ENCODE measurements at places on chromosomes 1 and 21. TPM values are rescaled to one million over a fixed set of nuclear protein-coding genes. Genes with fewer than 3 reads are reported as not detected.

GRCh38 chr1:172727956-172728603, 69.2 kb downstream of the FASLG start:
- DNase-seq: peak; percentile 41

- DNase-seq: peak; percentile 60
These were observed at the start of gene HFM1 for GRCh38 chr1:91404151-91405012. TSS of gene HFM1 (minus strand) at chr1:91404837. CDS start at chr1:91401082, 3,755 bp downstream.

DNA sequence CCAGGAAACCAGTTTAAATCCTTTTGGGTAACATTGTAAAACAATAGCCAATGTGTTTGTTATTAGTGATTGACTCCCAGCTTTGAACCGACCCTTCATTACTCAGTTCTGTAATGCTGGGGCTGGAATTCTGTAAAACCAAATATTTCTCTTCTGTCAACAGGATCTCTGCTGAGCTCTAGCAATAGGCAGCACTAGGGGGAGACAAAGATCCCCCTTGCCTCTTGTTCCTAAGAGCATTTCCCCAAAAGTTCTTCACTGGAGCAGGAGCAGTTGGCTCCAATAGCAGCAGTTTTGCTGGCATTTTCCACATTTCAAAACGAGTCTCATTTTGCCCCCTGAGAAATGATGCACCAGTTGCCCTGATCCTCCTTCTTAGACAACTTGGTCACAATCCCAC, 1671.1 kb downstream of the MRPL39 start:
- DNase-seq: no peak

- DNase-seq: no peak
These were observed 279.5 kb upstream of the NR5A2 start for GRCh38 chr1:199747984-199748383.

DNA sequence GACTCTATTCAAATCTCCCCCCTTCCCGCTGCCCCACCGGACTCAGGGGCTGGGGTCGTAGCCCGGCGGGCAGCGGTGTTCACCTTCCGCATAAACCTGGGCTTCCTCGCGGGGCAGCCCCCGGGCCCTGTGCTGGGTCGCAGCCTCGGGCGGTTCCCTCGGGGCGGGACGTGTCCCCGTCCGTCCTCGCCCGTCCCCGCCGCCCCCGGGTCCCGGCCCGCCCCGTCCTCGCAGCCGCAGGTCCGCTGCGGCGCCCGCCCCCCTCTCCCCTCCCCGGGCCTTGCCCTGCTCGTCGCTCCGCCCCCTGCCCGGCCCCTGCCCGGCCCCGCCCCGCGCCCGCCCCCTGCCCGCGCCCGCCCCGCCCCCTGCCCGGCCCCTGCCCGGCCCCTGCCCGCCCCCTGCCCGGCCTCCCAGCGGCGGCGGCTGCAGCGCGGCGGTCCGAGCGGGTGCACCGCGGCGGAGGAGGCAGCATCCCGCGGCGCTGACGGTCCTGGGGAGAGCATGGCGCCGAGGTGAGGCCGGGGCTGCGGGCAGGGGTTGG, at the start of gene COL18A1:
Gene COL18A1 (plus strand): TSS at position 436 of the 541 bp plus-strand sequence. CDS start 66 bp downstream, at position 502.
- peak; percentile 70 for DNase-seq

DNA sequence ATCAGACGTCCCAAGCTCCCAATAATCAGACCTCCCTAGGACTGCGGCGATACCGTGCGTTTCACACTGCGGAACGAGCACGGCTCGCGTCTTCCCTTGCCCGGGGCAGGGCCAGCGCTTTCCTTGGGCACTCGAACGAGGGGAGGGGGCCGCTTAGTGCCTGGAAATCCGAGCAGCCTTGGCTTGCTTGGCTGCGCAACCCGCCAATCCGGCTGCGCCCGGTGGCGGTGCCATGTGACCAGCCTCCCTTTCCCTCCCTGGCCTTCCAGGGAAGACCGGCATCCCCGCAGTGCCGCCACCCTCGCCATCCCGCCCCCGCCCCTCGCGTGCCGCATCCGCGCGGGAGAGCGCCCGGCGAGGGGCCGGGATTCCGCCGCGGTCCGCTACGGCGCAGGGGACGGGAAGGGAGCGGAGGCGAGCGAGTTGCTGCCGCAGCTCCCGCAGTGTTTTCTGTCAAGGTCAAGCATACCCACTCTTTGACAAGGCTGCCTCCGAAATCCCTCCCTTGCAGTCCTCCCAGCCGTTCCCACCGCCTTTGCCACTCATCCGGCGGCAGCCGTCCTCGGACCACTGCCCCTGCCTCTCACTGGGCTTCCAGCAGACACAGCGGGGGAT, 8.3 kb upstream of the RNF19B start:
- DNase-seq: peak; percentile 76

- no peak for DNase-seq
These were observed 142.9 kb downstream of the LRRC7 start for GRCh38 chr1:69710484-69711189.

- DNase-seq: no peak
These were observed 802 bp downstream of the CYP4X1 start for GRCh38 chr1:47024141-47024801.

- no peak for DNase-seq
These were observed 52.3 kb downstream of the ITPKB start for GRCh38 chr1:226686440-226687425.

DNA sequence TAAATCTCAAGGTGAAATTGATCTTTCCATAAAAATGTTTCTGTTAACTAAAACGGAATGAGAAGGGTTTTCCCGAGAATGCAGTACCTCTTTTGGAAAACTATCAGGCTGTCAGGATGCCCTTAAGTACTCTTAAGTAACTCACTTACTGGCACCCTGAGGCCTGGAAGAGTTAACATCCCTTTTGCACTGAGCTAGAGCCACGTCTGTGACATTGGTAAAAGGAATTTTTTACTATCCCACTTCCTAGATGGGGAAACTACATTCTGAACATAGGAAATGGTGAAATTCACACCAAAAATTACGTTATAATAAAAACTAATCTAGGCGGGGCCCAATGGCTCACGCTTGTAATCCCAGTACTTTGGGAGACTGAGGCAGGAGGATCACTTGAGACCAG, 39.7 kb upstream of the MAP10 start:
- no peak for DNase-seq

- no peak for DNase-seq
These were observed 323.7 kb downstream of the HHAT start for GRCh38 chr1:210652329-210652954.

- DNase-seq: no peak
These were observed 8.1 kb downstream of the ODF2L start for GRCh38 chr1:86387916-86388627.

DNA sequence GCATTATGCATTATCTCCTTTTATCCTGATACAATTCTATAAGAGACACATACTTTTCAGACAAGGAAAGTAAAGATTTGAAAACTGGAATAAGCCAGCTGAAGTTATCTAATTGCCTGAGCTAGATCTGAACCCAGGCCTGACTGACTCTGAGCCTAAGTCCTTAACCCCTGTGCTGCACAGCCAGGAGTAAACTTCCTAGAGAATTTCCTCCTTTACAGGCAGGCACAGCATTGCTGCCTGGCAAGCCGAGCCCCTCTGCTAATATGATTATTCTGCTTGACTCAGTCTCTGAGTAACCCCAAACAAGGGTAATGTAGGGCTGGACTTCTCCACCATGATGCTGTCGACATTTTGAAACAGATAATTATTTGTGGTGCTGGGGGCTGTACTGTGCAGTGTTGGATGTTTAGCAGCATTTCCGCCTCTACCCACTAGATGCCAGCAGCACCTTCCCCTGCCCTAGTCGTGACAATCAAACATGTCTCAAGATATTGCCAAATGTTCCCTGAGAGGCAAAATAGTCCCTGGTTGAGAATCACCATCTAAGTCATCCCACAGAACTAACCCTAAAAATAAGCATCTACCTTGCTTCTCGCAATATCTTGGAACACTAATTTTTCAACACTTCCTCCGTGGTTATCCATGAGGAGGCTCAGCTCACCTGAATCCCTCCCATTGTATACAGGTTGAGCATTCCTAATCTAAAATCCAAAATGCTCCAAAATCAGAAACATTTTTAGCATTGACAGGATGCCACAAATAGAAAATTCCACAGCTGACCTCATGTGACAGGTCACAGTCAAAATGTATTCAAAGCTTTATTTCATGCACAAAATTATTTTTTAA, 18.5 kb downstream of the CAMK1G start:
- DNase-seq: peak; percentile 57

GRCh38 chr1:57307392-57308170, 116.3 kb downstream of the DAB1 start:
- no peak for DNase-seq

- no peak for DNase-seq
These were observed 308.5 kb upstream of the ADAMTS5 start for GRCh38 chr21:27275294-27275927.

GRCh38 chr1:202084791-202085681, 37.7 kb upstream of the GPR37L1 start:
- DNase-seq: no peak

DNA sequence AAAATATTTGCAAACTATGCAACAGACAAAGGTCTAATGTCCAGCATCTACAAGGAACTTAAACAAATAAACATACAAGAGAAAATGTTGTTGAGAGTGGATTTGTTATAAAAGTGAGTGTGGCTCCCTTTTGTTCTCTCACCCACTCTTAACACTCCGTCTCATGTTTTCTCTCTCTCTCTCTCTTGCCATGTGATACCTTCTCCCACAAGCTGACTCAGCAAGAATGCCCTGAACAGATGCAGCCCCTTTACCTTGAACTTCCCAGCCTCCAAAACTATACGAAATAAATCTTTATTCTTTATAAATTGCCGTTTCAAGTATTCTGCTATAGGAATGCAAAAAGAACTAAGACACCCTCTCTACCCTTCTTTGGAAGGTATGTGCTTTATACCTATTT, 234.1 kb downstream of the ADGRL2 start:
- no peak for DNase-seq

DNA sequence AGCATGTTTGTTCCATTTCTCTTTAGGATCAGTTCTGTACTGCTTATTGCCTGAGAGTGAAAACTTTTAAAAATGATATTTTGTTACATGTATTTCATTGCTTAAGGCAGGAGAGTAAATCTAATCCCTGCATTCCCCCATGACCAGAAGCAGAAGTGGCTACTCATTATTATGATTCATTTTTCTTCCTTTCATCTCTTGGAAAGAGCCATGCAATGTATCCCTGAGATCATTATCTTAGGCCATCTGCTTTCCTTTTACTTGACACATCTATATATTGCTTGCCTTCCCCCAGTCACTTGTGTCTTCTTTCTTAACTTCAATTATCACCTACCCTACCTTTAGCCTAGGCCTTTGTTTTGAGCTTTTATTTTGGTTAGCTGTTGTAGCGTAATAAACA, 430.4 kb upstream of the CHRM3 start:
- no peak for DNase-seq

- peak; percentile 24 for DNase-seq
These were observed 629 bp downstream of the CTNNBIP1 start for GRCh38 chr1:9909234-9910046.

DNA sequence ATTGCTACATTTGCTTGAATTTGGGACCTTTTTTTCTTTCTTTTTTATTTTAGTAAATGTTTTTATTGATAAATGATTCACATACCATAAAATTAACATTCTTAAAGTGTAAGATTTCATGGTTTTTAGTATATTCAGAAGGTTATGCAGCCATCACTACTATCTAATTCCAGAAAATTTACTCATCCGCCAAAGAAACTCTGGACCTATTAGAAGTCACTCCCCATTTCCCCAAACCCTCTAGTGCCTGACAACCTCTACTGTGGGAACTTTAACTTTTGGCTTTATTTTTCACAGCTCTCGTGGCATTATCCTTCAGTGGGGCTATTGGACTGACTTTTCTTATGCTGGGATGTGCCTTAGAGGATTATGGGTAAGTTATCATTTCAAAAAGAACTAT, 4.5 kb downstream of the LEPR start:
- no peak for DNase-seq

DNA sequence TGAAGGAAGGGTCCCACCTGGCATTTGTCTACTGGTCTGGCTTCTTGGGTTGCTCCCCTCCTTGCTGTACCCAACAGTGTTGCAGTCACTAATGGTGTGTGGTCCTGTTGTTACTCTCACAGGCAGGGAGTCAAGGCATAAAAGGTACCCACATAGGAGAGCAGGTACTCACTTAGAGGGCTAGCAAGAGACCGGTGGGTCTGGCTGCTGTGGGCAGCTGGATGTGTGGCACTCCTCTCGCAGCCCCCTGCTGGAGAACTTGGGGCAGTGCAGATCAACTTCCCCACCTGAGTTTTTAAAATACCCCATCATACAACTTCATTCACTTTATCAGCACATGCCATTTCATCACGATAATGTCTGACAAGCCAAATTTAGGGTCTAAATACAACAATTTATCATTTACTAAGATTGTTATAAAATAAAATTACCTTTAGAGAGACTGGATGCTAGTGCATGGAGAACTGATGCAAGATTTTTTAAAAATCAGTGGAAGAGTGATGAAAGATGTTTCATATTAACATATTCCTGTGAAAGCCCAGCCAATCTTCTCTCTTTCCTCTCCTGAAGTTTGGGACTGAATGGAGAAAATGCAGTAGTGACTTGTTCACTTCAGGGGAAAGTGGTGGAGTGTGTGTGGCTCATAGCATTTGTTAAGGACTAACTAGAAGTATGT, 42.8 kb downstream of the ACP6 start:
- peak; percentile 75 for DNase-seq

- DNase-seq: peak; percentile 80
These were observed 93.5 kb downstream of the SIK1 start for GRCh38 chr21:43333298-43334062.

- DNase-seq: peak; percentile 20
These were observed 8.3 kb downstream of the VSIG8 start for GRCh38 chr1:159854116-159854692.

DNA sequence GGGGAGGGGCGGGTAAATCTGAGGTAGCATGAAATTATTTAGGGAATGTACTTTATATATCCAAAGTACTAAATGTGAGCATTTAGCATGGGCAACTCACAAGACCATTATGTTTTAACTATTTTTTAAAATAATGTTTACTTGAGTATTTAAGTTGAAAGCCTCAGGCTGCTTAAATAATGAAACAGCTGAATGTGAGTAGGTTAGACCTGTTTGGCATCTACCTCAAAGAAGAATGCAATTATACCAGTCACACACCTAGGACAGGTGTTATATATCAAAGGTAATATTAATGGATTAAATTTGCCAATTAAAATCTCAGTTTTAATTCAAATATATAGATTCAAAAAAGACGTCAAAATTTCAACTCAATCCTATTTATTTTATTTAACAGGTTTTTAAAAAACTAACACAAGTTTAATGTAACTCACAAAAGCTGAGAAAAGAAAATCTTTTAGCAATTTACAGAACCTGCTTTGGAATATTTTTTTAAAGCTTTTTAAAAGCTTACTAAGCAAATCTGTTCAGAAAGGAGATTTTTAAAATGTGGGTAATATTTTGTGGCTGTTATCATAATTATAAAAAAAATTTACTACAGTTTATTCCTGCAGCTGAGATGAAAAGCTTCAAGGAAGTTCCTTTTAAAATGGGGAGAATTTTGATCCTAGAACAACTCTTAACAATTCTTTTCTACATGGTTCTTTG, 104.6 kb upstream of the LBR start:
- no peak for DNase-seq

ITLN2 gene
- not detected for total RNA-seq

CELA3A gene
- not detected for total RNA-seq

EVA1C gene
- 13.5 TPM for total RNA-seq

BSND gene
- not detected for total RNA-seq

GRHL3 gene
- not detected for total RNA-seq

B3GALT5 gene
- not detected for total RNA-seq

OR2T29 gene
- total RNA-seq: not detected

MROH9 gene
- not detected for total RNA-seq
